K562 (cell line): ENCODE measurements at places on chromosomes 1 and 21.

DNA sequence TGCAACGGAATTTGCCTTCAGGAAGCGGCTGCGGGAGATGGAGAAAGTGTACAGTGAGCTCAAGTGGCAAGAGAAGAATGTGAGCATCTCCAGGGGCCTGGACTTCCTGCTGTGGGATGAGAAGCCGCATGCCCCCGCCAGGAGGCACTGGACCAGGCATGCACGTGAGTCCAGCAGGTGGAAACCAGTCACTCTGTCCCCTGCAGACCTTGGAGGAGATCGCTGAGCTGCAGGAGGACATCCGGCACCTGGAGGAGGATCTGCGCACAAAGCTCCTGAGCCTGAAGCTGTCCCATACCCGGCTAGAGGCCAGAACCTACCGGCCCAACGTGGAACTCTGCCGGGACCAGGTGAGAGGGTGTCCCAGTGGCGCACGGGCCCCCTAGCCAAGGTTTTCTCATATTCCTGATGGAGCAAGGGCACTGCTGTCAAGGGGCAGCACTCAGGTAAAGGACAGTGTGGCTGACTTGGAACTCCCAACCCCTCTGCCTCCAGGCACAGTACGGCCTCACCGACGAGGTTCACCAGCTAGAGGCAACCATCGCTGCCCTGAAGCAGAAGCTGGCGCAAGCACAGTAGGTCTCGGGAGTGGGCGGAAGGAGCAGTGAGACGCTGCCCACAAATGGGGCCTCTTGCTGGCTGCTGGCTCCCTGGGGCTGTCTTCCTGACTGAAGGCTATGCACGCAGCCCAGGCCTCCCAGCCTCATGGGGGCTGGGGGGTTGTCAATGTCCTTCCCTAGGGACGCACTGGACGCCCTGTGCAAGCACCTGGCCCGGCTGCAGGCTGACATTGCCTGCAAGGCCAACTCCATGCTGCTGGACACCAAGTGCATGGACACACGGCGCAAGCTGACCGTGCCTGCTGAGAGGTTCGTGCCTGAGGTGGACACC is 1.2 kb upstream of the ADPRS start:
- DNase-seq = peak; percentile 45

- no peak for DNase-seq
These were observed 25.6 kb upstream of the AVPR1B start for GRCh38 chr1:206142770-206143169.

DNA sequence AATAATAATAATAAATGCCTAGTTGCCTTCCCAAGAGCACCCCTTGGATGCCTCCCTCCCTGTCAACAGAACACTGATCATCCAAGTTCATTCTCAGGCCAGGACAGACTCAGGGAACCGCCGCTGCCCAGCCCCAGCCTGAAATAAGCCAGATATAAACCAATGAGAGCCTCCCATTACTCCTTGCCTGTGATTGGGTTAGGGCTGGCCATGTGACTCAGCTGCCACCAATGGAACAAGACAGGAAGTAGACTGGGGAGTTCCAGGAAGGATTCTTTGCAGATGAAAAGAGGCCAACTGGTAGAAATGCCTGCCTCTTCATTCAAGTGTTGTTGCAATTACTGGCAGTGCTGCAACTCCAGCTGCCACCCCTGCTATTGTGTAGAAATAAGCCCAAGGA is 146.4 kb upstream of the TIAM1 start:
- peak; percentile 30 for DNase-seq

GRCh38 chr1:219441884-219442283 is 171.0 kb downstream of the ZC3H11B start:
- no peak for DNase-seq

DNA sequence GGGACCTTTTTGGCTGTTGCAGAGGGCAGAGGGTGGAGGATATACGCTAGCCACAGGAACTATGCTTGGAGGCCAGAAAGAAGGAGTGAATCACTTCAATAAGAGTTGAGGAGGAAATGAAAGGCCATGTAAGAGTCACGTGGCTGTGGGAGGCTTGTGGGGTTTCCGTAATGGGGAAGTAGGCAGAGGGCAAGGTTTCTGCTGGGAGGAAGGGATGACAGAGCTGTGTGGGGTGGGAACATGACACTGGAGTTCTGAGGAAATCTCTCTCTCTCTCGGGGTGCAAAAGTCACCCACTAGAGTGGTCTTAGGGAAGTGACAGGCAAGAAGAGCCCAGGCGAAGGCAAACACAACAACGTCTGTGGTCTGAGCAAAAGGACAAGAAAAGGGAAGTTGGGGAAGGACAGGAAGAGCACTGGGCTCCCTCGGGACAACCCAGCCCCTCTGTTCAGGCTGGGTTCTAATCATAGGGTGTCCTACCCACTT is 3.9 kb upstream of the CD1C start:
- no peak for DNase-seq

DNA sequence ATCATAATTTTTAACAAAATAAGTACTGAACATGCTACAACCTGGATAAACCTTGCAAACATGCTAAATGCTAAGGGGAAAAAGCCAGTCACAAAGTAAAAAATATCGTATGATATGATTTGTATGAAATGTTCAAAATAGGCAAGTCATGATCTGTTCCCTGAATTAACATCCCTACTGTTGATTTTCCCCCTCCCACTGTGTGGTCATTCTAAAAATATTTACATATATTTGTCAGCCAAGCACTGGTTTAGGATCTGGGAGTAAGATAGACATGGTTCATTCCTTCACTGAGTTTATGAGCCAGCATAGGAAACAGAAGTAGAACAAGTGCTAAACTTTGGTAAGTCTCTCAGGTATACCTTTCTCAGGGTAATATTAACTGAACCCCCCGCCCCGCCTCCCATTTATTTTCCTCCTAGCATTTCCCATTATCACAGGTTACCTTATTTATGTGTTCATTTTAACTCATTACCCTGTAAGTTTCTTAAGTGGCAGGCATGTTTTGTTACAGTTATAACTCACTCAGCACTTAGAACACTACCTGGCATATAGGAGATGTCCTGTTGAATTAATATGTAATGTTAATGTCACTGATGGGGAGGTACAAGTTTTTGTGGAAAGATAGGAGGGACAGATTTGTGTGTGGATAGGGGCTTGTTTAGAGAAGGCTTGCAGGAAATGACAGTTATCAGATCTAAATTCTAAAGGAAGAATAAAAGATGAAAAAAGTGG is 12.3 kb downstream of the UQCRH start:
- DNase-seq = peak; percentile 5

- no peak for DNase-seq
These were observed 59.2 kb downstream of the VCAM1 start for GRCh38 chr1:100778748-100779147.
